ENCODE measurements at places on chromosomes 2 and 18.

DNA sequence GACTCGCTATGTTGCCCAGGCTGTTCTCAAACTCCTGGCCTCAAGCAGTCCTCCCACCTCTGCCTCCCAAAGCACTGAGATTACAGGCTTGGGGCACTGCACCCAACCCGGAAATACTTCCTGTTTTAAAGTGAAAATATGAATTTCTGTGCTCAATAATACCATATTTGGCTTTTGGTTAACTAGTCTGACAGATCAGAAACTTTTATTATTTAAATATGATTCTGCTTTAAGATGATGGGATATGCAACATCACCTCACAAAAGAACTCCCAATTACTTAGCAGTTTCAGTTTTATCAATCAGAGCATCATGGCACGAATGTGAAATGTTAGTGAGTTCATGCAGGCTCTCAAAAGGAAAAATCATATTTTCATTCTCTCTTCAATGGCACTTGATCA is 120.6 kb downstream of the PTRHD1 start:
- no peak for DNase-seq

- DNase-seq, result no peak
These were observed 107.4 kb downstream of the NCK2 start for GRCh38 chr2:105852066-105852465.

- DNase-seq, result no peak
These were observed 291.8 kb upstream of the SESTD1 start for GRCh38 chr2:179556425-179556824.

- DNase-seq, result no peak
These were observed 107.7 kb upstream of the MCFD2 start for GRCh38 chr2:47023332-47023731.

GRCh38 chr18:321865-322467 is 54.1 kb upstream of the THOC1 start:
- DNase-seq, result no peak

DNA sequence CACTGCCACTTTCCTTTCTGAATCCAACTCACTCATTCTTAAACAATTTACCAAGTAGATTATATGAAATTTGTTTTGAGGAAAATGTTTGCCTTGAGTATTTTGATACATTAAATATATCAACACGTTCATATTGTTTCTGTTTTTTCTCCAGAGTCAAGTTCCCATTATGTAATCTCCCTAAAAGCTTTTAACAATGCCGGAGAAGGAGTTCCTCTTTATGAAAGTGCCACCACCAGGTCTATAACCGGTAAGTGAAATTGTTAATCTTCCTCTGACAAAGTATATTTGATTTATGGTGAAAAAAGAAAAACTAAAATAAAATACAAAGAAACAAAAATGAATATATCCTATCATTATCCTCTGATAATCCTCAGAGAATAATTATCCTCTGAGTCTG is 838.6 kb downstream of the MBD2 start:
- DNase-seq, result no peak

DNA sequence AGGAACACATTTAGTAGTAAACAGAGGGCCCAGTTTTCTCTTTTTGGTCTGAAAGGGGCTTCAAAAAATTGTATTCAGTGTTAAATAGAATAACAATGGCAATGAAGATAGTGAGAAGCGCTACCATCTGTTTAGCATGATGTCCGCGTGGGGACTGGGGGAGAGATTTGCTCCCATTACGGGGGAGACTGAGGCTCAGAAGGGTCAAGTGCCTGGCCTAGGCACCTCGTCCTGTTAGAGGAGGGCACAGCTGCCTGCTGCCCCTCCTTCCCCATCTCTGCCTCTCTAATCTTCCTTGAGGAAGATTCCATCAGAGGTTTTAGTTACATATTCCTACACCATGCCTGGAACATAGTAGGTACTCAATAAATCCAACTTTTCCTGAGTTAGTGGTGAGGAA is 10.1 kb upstream of the TMEM185B start:
- DNase-seq, result no peak

DNA sequence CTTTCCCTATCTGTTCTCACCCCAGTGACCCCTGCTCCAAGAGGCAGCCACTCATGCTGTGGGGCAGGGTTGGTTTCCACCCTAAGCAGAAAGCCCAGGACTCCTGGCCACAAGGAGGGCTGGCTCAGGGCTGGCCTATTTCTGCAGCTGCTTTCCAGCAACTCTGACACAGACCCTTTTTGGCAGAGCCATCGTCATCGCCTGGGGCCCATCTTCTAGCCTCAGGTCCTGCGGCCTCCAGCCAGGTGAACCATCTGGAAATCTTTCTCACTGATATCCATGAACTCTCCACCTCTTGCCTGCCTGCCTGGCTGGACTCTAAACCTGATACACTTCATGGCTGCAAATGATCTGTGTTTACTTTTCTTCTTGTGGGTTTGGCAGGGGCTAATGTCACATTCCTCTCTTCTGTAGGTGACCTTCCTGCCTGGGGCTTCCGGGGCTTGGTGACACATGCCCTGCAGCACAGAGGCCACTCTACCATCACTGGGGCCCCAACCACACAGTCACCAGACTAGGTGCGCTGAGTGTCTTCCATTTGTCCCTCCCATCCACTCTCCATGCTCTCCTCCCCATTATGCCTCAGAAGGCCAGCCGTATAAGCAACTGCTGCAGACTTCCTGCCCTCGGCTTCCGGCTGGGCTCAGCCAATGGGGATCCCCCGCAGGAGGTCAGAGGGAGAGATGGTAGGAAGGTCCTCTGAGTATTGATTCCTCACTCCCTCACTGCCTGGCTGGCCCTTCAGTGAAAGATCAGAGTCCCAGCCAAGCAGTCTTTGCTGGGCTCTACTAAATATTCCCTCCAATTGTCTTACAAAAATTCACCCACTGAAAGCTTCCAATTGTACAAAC is 9.7 kb upstream of the COPS8 start:
- DNase-seq, result no peak

GRCh38 chr2:8511868-8512612 is 169.8 kb upstream of the ID2 start:
- no peak for DNase-seq

GRCh38 chr2:159712929-159713420 is 669 bp downstream of the MARCHF7 start:
- no peak for DNase-seq

GRCh38 chr2:69018678-69019095 is 5.7 kb downstream of the ANTXR1 start:
- DNase-seq, result no peak
